ENCODE measurements at places on chromosomes 16 and 17. TPM values are rescaled to one million over a fixed set of nuclear protein-coding genes. Genes with fewer than 3 reads are reported as not detected.

GRCh38 chr16:87706278-87707000 lies 59.3 kb downstream of the KLHDC4 start:
- DNase-seq = no peak

ITGA2B gene
- 0.51 TPM for total RNA-seq

DNA sequence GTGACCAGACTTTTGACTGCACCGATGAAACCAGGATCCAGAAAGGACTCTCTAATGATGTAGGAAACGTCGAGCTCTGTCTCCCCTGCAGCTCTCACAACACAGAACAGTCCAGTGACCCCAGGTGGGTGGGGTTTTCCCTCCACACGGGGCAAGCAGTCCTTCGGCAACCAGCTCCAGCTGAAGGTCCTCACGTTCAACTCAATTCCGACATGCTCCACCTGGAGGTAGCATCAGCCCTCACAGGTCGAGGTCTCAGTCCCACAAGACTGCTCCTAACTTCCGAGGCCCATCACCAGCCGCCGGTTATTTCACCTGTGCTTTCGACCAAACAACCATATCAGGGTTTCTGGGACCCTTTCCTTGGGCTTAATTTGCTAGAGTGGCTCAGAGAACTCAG lies 28.2 kb downstream of the ITGAE start:
- no peak for DNase-seq

DNA sequence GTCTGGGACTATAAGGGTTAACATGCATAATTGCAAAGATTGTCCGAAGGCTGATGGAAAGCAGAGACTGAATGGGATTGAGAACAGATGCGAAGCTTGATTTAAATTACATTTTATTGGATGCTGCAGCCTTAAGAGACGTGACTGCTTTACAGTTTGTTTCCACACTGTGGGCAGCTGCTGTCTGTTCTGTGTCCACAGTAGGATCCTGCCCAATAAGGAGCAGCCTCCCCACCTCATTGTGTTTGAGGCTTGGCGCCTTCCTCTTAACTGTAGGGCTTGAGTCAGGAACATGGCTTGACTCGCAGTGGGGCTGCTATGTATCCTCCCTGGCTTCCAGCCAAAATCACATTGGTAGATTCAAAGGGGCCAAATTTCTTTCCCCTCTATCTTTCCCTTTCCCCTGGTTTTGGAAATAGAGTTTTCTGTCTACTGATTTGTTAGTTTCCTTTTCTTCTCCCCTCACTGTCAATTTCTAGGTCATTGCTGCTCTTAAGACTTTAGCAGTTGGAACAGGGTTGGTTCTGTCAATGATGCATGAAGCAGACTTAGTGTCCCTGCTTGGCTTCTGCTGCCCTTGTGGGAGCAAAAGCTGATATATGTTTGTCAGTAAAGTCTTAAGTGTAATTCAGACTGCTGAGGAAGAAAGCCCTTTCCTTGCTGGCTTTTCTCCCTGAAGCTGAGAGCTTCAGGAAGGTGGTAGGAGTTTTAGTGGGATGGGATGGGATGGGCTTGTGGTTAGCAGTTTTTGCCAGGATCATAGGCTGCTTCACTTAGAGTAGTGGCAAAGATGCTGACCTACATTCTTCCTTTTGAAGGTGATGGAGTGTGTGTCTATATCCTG lies 5.0 kb upstream of the RARA start:
- DNase-seq = no peak

MPO gene
- not detected for total RNA-seq

DNA sequence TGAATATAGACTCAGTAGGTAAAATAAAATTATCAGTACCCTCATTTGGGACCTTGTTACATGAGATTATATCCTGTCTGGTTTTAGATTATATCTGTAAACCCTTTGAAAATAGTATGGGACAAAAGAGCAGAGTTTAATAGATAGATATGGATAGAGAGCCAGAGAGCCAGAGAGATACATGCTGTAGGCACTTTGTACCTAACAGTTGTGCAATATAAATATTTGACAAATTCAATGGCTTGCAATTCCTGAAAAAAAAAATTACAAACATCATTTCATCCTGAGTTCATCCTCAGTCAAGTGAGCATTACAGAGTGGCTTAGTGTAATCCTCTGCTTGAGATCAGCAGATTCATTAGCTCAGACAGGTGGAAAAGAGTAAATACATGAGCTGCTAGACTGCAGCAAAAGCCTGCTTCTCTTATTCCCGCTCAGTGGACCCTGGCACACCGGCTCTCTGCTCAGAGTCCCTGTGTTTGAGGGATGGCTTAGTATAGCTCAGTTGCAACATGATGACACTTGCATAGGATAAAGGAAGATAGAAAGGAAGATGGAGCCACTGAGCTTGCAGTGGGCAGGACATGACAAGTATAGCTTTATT lies 931.6 kb upstream of the GOT2 start:
- no peak for DNase-seq

DNA sequence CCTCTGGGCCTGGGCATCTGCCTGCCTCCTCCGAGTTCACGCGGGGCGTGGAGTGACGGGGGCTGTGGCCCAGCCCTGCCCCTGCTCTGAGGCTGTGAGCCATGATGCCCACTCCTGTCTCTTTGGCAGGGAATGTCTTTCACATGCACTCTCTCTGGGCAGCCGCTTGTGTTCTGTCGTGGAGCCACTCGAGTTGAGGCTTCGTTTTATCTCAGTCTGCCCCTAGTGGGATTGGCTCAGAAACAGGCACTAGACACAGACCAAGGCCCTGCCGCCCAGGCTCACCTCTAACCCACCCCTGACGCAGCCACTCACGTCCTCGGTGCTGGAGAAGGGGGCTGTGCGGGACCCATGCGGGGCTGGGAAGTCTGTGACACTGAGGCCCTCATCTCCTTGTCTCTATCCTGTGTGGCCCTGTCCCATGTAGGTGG lies 67.5 kb upstream of the KCTD5 start:
- no peak for DNase-seq

WFDC1 gene
- not detected for total RNA-seq

ZNF768 gene
- total RNA-seq = 17.7 TPM

DNA sequence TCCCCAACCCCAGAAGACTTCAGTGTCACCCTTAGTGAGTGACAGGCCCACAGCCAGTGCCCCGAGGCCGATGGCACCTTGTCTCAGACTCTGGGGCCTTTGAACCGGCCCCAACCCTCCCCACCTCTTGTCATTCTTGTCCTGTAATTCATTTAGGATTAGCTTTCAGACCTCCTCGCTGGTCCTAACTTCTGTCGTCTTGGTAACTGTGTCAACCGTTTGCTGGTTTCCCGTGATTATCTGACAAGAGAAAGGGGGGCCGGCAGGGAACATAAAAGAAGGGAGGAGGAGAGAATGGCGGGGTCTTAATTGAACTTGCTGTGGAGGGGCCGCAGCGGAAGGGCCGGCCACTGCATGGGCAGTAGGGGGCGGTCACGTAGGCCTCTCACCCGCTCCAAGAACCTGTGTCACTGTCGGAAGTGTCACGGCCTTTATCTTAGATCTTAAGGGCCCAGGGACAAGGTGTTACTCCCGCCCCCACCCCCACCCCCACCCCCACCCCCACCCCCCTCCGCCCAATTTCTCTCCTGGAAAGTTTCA lies 46.5 kb upstream of the GSE1 start:
- DNase-seq = no peak

DNA sequence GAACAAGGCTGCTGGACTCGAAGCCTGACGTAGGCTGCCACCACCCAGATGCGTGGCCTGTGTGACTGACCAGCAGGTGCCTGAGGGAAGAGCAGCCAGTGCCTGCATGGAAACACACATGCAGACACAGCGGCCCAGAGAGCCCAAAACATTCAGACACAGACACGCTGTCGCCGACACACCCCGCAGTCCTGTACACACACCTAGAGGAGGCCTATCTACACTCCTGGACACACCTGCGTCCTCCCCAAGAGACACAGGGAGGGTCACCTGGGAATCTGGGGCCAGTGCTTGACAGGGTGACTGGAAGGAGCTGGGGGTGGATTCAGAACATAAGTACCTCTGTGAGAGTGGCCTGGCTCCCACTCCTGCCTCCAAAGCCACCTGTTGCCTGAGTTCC lies 6.1 kb upstream of the TSPOAP1 start:
- DNase-seq = no peak

HID1 gene
- 48.5 TPM for total RNA-seq

GRCh38 chr16:31874366-31875111 lies 932 bp downstream of the ZNF267 start:
- DNase-seq = no peak
